Stimulated activated CD8-positive, alpha-beta memory T cell treated with anti-CD3 and anti-CD28 coated beads, Interleukin-7, amount 100 ng/mL, for 4 hours (primary cell): ENCODE measurements at places on chromosomes 6 and 20.
A peak's percentile ranks its signal among the peaks of the same experiment; 100 is the strongest.

GRCh38 chr6:137172734-137173431, 561 bp downstream of the IL22RA2 start:
- no peak for DNase-seq

DNA sequence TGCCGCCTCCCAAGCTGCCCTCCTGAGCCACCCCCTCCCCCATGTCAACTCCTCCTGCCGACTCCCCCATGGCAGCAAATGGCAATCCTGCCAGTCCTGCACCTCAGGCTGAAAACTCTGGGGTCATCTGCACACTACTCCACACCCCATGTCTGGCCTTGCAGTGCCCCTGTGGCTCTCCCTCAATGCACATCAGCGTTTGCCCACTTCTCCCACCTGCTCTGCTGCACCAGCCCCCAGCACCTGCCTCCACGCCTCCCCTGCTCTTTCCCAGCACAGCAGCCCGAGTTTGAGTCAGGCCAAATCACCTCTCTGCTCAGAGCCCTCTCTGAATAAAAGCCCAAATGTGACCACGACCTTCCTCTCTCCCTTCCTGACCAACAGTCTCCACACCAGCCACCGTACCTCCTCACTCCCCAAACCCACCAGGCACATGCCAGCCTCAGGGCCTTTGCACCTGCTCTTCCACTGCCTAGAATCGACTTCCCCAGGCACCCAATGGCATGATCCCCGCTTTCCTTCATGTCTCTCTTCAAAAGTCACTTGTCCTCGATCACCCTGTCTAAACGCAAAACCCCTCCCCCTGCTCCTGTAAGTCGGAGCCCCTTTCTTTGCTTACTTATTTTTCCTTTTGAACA, 4.3 kb downstream of the PXDC1 start:
- DNase-seq = no peak

DNA sequence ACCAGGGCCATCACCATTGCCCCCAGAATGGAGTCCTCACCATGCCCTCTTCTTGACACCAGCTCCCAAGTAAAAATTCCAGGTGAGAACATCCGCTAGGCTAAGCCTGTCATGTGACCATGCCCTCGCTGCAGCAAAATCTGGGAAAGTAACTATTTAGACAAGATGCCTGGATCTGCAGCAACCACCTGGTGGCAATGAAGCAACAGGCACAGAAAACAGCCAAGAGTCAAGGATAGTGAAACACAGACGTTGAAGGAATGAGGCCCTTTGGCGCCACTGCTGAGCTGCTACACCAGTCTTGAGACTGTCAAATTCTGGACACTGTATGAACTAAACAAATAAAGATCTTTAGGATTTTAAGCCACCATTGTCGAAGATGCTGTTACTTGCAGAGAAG, 30.1 kb upstream of the TGM6 start:
- DNase-seq = no peak

DNA sequence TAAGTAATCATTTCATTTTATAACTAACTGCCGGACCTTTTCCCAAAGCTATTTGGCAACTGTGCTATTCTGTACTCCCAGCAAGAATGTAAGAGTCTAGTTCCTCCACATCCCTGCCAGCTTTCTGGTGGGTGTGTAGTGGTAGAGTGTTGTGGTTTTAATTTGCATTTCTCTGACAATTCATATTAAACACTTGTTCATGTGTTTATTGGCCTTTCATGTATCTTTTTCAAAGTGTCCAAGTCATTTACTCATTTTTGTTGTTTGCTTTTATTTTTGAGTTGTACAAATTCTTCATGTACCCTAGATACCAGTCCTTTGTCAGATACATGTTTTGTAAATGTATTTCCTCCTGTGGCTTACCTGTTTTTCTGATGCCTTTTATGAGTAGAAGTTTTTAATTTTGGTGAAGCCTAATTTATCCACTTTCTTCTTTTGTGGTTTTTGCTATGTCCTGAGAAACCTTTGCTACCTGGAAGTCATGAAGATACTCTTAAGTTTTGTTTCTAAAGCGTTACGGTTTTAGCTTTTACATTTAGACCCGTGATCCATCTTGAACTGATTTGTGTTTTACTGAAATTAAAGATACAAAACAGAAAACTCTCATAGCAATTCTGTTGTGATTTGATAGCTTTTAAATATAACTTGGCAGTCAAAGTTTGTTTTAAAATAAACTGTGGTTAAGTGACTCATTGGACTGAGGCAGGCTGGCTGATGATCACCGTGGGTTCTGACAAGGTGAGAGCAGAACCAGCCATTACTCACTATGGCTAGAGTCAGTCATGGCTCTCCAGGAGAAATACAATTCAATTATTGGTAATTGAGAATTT, 8.0 kb downstream of the MYLIP start:
- peak; percentile 47 for DNase-seq

- DNase-seq = no peak
These were observed at the start of gene RAB44 for GRCh38 chr6:36697481-36697903. Gene RAB44 (plus strand): TSS chr6:36697826. CDS start chr6:36704236, 6,410 bp downstream.

GRCh38 chr6:16355238-16355637, 116.9 kb downstream of the GMPR start:
- DNase-seq = no peak

DNA sequence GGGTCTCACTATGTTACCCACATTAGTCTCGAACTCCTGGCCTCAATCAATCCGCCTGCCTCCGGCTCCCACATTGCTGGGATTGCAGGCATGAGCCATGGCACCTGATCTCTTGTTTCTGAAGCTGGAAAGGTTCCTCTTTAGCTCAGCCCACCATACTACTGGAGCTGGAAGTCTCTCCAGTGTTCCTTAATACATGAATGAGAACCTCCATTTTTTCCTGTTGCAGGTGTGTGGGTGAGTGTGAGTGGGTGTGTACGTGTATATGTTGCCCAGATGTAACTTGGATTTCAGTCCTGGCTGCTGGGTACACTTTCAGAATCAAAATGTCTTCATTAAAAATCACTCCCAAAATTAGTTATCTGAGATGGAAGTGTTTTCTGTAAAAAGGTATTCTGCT, 11.1 kb downstream of the PNPLA1 start:
- no peak for DNase-seq

DNA sequence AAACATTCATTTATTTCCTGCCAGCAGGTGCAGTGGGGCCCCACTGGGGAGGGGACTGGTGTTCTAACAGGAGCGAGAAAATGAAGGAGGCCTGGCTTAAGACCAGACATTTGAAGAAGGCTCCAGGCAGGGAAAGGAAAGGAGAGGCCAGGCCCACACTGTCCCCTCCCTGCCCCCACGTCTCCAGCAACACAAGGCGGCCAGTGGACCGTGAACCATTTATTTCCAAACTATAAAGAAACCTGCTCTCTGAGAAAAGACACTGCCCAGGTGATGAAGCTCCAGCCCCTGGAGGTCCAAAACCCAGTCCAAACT, 41.4 kb upstream of the CDH22 start:
- DNase-seq = no peak

DNA sequence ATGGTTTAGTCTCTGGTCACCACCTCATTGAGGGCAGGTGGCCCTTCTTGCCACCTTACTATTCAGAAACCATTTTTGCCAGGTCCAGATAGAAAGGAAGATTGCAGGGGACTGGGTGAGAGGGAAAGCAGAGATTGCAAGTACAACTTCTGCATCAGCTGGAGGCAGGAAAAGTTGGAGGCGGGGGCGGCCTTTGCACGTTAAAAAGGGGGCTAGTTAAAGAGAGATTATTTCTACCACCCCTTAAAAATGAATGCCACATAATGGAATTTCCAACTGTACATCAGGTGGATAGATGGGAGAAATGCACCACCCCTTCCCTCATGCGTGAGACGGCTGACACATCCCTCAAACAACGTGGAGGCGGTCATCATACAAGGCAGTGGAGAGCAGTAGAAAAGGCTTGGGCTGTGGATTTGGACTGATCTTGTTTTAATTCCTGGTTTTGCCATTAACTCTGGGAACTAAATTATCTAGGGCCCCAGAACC, 95.4 kb upstream of the CNKSR3 start:
- no peak for DNase-seq

DNA sequence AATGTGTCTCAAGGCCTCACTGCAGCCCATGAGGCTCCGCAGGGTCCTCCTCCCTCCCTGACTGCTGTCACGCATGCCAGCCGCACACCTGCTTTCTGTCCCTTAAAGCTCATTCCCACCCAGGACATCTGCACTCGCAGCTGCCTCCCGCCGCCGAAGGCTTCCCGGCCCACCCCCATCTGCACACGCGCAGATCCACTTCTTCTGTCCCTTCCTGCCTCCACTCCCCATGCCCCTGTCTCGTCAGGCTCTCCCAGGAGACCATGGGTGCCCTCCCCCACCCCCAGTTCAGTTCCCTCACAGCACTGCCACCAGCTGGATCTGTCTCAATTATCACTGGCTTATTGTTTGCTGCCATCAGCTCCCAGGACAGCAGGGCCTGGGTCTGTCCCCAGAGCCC, 63.0 kb downstream of the RIPOR3 start:
- no peak for DNase-seq

DNA sequence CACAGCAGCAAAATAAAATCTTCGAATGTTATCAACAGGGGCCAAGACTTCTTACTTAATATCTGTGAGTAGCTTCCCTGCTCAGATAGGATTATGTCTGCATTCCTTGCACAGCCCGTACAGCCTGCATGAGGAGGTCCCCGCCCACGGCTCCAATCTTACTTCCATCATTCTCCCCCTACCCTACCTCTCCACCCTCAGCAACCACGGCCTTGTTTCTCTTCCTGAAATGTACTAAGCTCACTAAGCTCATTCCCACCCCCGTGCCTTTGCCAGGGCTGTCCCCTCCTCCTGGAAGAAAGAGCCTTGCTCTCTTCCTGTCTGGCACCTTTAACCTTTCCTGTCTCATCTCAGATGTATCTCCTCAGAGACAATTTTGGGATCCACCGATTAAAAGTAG, 120.4 kb downstream of the BCAS1 start:
- DNase-seq = no peak

DNA sequence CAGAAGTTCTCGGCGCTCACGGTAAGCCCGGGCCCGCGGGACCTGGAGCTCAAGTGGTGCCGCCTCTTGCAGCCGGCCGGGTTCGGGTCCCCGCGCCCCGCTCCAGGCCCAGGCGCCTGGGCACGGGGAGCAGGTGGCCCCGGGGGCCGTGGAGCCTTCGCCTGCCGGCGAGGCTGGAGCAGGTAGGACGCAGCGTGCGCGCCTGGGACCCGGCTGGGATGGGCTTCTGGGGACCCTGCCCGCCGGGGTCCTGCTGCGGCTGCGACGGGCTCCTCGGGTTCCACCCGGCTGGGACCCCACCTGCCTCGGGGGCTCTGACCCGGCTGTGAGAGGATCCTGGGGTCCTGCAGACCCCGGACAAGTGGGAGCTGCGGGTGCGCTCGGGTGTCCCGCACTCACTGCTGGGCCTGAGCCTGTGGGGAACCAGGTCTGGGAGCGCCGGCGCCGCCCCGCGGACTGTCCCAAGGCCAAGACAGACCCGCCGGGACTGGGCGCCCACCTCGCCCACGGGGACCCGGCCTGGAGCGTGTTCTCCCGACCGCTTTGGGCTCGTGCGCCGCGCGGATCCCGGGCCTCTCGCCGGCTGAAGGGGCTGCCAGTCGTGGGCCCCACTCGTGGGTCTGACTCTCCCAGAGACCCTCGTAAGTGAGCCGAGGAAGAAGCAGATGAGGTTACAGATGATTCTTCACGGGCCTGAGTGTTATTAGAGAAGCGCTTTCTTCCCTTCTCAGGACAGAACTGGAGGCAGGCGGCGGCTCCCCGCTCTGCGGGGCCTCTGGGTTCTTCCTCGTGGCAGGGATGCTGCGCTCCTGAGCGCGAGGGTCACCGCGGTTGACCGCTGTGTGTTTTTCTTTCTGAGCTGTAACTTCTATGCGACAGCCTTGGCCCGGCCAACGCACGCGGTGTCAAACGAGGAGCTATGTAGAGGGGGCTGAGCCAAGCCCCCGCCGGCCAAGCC, 729 bp downstream of the SMOC2 start:
- no peak for DNase-seq

DNA sequence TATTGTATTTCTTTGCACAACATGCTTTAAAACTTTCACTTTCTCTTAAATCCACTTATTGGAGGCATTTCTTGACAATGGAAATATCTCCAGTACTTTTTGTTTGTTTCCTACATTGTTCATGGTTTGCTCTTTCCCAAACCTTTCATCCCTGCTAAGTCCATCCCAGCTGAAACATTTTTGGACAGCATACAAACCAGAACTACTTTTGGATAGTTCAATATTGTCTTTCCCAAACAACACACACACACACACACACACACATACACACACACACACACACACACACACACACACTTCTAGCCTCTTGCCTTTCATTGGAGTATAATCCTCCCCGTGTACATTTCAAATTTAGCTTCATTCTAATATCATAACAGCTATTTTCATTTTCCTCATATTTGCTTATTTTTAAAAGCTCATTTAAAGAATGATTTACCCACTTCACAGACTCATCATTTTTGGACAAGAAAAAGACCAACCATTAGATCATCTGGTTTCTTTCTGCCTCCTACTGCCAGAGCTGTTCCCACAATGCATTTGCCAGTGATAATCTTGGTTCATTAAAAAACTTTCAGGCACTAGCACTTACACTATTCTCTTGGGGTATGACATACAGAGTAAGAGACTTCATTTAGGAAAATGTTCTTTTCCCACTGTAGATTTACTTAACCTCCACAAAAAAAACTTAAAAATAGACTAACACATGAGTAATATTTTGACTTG, 248.1 kb downstream of the CD109 start:
- no peak for DNase-seq

DNA sequence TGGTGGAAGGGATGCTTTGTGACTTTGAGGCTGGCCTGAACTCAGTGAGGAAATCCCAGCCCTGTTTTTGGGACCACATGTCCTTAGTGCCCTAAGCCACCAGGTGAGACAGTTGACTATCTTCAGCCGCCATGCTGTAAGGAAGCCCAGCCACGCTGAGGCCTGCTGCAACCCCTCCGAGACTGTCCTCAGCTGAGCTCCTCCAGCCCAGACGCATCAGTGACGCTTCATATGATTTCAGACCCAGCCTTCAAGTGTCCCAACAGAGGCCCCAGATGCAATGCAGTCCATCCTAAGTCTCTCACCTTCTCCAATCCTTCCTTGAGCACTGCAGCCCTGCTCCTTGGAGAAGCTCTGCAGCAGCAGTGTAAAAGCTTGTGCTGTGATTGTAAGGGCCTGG, 76.2 kb downstream of the NINL start:
- no peak for DNase-seq

- no peak for DNase-seq
These were observed 131.8 kb downstream of the SCML4 start for GRCh38 chr6:107692351-107692750.

DNA sequence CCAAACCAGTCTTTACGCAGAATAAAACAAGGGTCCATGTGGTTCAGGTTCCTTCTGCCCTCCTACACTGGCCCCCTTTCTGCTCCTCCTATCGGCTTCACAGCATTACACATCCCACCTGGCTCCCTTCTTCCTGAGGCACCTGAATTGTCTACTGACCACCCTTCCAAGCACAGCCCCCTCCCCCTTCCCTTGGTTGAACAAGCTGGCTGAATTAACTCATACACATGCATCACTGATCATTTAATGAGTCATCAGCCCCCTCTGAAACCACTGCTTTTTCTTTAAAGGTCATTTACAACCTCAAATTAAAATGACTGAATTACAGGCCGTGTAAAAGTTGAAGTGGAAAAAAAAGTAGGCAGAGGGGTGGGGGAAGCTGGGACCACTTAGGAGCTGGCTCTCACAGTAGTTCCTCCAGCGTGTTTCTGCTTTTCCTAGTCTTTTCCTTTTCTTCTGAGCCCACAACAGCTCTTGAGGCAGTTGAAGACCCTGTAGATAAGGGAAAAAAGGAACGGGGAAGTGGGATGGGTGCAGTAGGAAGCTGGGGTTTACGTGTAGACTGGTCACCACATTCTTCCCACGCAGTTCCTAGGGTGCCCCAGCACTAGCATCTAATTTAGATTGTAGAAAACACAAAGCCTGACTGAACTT, 67.6 kb downstream of the FYN start:
- DNase-seq = no peak
